ENCODE measurements at places on chromosomes 12 and 14. TPM values are rescaled to one million over a fixed set of nuclear protein-coding genes. Genes with fewer than 3 reads are reported as not detected.

SLC38A4 gene
- polyA plus RNA-seq: 0.27 TPM

AICDA gene
- polyA plus RNA-seq: not detected

ATG101 gene
- polyA plus RNA-seq: 108 TPM

KCNH3 gene
- polyA plus RNA-seq: 0.42 TPM

SLC17A8 gene
- not detected for polyA plus RNA-seq

PPP2R3C gene
- polyA plus RNA-seq: 25.0 TPM

NINJ2 gene
- 15.0 TPM for polyA plus RNA-seq

EFS gene
- polyA plus RNA-seq: 2.4 TPM

FITM1 gene
- polyA plus RNA-seq: 276 TPM

GRCh38 chr12:32644431-32644830 is 34.7 kb upstream of the DNM1L start:
- no peak for DNase-seq

DNA sequence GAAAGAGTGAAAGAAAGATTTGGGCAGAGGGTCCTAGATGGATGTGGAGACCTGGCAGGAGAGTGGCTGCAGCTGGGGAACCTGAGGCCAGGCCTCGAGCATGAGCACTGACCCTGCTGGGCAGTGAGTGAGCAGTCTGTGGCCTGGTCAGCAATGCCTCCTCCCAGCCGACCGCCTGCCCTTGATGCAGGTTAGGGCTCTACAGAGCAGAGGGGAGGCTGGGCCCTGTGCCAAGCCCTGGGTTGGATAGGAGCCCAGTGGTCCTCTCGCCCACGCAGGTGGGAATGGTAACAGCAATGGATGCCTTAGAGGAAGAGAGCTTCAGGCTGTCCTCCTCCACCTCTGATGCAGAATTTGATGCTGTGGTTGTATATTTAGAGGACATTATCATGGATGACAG is 59.8 kb downstream of the RAB35 start:
- DNase-seq: no peak

- DNase-seq: no peak
Observed at GRCh38 chr12:31369712-31370521, 44.0 kb upstream of the SINHCAF start.

- DNase-seq: no peak
Observed at GRCh38 chr12:9808504-9808903, 18.8 kb upstream of the KLRF1 start.

DNA sequence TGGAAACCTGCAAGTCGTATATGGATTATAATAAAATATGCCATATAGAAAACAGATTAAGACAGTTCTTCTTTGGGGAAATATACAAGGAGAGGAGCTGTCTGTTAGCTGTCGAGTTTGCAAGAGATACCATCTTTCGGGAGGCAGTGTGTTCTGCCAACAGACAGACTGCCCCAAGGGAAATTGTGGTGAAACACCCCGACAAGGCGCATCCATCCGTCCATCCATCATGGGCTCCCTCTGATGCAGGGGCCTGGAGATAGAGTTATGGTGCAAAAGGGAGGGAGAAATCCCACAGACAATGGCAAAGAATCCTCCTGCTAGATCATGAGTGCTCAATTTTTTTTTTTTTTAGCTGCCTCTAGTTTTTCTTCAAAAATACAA is 156.3 kb downstream of the DPF3 start:
- DNase-seq: no peak

DNA sequence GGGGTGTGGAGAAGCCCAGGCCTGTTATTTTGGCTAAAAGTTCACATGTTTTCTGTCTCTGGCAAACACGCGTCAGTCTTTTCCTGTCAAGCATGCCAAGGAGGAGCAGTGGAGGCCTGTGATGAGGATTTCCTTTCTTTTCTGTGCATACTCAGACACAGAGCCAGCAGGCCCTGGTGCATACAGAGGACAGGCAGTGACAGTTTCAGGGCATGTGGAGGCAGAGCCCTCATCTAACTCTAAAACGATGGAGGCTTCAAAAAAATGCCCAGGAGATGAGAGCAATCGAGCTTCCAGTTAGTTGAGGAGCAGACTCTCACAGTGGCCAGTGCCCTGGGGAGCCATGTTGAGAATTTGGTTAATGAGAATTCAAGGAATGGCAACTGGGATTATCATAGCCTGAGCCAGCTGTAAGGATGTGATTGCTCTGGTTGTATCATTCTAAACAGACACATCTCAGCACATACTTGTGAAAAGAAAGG is 66.5 kb downstream of the TRAFD1 start:
- DNase-seq: no peak

GRCh38 chr12:131740626-131741025 is 29.7 kb downstream of the SFSWAP start:
- no peak for DNase-seq

- DNase-seq: no peak
Observed at GRCh38 chr12:124700810-124701592, 133.6 kb upstream of the NCOR2 start.

- no peak for DNase-seq
Observed at GRCh38 chr14:32896979-32897697, 41.5 kb upstream of the NPAS3 start.

DNA sequence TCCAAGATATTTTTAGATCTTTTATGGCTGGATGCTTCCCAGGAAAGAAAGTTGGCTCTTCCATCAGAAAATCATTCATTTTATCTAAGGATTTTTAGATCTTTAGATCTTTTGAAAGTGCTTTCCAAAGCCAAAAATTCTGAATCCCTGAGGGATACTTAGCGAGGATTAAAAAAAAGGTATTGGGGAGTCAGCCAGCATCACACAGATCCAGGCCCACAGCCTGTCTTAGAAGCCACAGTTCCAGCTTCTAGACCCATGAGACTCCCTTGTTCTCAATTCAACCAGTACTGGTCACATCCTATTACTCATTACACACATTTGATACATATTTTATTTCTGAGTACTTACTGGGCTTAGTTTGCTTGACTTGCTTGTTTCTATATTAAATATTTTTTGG is 49.9 kb downstream of the TSPAN8 start:
- no peak for DNase-seq

GRCh38 chr12:121264951-121265515 is 31.5 kb downstream of the CAMKK2 start:
- no peak for DNase-seq
